Activated T-helper 2 cell treated with anti-CD3 and anti-CD28 coated beads, Interferon-gamma antibody, Interleukin-2, Interleukin-4, amounts not matched to agents 10 μg/mL and 5 μg/mL and 100 μg/mL, durations not matched to agents 14 hours and 24 hours and 36 hours (primary cell): ENCODE measurements at places on chromosomes 13 and 19. TPM values are rescaled to one million over a fixed set of nuclear protein-coding genes. Genes with fewer than 3 reads are reported as not detected.

DNA sequence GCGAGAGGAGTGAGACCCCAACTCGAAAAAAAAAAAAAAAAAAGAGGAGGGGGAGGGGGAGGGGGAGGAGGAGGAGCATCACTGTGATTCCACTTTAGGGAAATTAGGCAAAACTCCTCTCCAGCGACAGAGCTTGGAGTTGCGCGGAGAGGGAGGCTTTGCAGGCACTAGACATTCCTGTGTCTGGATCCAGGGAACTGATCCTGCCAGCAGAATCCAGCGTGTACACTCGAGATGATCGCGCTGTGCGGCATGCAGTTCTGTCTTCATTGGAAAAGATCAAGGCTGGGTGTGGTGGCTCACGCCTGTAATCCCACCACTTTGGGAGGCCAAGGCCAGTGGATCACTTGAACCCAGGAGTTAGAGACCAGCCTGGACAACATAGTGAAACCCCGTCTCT lies 29.6 kb upstream of the KLF2 start:
- no peak overlapping the region for H3K4me3 ChIP-seq
- H3K36me3 ChIP-seq: no peaks in the 10 kb centered on the region
- DNase-seq: no peak
- peaks cover 2% of the 10 kb centered on the region for H3K4me1 ChIP-seq
- H3K27ac ChIP-seq: no peak overlapping the region

GRCh38 chr13:105990256-105990958 lies 545.1 kb downstream of the EFNB2 start:
- H3K36me3 ChIP-seq: no peaks in the 10 kb centered on the region
- DNase-seq: no peak
- no peaks in the 10 kb centered on the region for H3K4me1 ChIP-seq
- H3K27me3 ChIP-seq: no peaks in the 10 kb centered on the region
- no peak overlapping the region for H3K4me3 ChIP-seq
- no peak overlapping the region for H3K27ac ChIP-seq

DNA sequence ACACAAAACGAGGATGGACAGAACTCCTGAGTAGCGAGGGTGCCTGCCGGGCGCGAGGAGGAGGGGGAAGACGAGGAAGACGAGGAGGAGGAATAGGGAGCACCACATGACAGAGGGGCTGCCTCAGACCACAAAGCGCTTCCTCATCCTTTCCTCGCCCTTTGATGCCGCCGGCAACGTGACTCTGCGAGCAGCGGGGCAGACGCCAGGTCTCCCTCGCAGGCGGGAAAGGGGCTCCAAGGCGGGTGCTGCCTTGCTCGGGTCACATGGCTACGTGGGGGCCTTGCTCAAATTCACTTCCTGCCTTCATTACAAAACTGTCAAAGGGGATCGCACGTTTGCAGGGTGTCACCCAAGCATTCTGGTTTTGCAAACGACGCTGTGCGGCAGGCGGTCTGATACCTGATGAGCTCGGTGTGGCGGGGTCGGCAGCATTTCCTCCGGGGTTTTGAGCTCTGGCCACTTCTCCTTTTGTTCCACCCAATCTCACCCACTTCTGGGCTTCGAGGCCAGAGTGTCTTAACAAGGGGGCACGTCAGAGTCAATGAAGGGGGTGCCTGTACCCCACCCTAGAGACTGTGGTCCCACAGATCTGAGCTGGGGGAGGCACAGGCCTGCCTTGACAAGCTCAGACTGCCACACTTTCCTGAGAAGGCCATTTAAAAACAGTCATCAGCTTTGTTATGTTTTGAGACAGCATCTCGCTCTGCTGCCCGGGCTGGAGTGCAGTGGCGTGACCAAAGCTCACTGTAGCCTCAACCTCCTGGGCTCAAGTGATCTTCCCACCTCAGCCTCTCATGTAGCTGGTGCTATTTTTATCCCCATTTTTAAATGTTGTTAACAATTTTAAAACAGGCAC lies 14.9 kb downstream of the MAP2K2 start:
- peaks cover 81% of the 10 kb centered on the region for H3K36me3 ChIP-seq
- peak; percentile 26 for DNase-seq
- peak overlapping the region; percentile 77 for H3K27ac ChIP-seq
- H3K4me1 ChIP-seq: peaks cover 37% of the 10 kb centered on the region
- no peaks in the 10 kb centered on the region for H3K27me3 ChIP-seq
- H3K4me3 ChIP-seq: peak overlapping the region; percentile 30

- no peak overlapping the region for H3K4me3 ChIP-seq
- H3K4me1 ChIP-seq: peaks cover 29% of the 10 kb centered on the region
- H3K36me3 ChIP-seq: peaks cover 15% of the 10 kb centered on the region
- H3K27me3 ChIP-seq: no peaks in the 10 kb centered on the region
Measured at GRCh38 chr19:51110666-51110971, 2.4 kb upstream of the CTU1 start.

Gene KLK1
- 3.0 and 3.5 TPM in 2 replicates for total RNA-seq

Gene CCDC70
- total RNA-seq: not detected in 2 replicates
